Putamen (tissue), 1 donor: ENCODE measurements at places on chromosomes 6 and 20.

DNA sequence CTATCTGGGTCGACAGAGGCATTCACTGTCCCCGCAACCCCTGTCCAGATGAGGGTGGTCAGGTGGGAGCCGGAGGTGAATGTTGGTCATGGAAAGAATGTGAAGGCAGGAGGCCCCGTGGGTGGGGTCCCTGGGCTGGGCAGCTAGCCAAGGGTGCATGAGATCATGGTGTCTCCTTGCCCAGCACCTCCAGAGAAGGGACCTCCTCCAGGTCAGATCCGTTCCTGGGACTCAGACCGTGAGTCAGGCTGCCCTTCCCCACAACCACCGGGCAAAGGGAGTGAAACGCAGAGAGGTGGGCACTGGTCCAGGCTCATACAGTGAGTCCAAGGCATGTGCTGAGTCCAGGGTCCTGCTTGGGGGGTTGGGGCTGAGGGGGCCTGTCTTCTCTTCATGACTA lies 3.5 kb downstream of the FOXS1 start:
- no peak for DNase-seq

DNA sequence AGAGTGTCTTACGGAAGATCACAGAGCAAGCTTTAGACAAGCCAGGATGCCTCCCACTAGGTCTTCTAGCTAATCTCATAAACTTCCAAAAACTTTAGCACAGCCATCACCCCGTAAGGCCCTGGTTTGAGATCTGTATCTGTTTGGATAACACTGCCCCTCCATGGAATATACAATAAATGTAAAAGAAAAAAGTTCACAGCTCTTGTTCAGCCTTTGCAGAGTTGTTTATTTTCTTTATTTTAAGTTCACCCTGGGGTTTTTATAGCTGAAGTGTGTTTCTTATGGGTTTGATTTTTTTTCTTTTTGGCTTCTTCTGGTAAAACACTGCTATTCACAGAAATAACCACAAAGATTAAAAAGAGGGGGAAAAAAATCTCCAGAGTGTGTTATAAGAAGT lies 125.6 kb downstream of the EYA2 start:
- no peak for DNase-seq

- DNase-seq = no peak
Measured at GRCh38 chr20:16005021-16005914, 568.0 kb downstream of the KIF16B start.

DNA sequence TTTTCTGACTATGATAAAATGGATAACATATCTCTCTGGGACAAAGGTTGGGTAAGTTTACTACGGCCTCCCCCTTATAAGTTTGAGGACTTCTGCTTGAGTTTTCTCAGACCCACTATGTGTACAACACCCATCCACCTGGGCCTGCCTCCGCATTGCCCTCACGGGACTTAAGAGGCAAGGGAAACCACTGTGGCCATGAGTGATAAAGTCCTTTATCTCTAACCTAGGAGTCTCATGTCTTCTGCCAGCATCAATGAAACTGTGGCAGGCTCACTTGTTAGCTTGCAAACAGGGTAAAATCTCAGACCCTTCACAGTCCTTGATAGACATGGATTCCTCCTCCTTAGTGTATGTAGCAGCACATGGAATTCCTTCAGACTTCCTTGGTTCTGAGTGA lies 173.4 kb upstream of the MYLIP start:
- no peak for DNase-seq

DNA sequence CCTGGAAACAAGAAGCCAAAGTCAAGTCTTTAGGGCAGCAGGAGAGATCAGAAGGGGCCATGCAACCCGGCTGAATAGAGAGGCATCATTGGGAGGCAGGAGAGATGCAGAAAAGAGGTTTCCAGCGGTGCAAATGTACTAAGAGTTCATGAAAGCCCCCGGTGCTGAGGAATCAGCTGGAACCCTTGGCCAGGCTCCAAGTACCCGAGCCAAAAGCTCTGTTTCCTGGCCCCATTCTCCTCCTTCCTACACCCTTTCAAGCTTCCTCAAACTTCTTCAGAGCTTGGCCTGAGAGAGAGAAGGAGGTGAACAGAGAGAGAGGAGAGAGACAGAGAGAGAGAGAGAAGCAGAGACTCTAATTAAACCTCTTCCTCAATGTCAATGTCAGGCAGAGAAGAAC lies 433.5 kb downstream of the PRKN start:
- no peak for DNase-seq

GRCh38 chr6:13372688-13373487 lies 44.6 kb upstream of the TBC1D7 start:
- DNase-seq = no peak

DNA sequence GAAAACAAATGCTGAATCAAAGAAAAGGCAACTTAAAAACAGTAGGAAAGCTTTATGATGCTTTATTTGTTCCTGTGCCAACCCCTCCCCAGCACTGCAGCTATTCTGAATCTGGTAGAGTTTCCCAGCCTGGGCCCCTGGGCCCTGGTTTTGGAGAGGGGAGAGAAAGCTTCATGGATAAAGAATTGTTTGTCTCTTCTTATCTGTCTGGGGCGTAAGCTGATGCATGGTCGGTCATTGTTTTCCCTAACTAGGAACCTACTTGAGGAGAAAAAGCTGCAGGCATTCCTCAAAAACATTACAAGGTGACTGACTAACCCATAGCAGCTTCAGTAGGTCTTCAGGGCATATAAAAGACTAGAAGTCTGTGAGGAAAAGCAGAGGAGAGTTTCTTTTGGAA lies 758.1 kb upstream of the EPHA7 start:
- no peak for DNase-seq

GRCh38 chr20:62652894-62653305 lies 10.6 kb downstream of the SLCO4A1 start:
- DNase-seq = no peak

- peak; percentile 6 for DNase-seq
Measured at GRCh38 chr6:81326881-81327561, 425.5 kb downstream of the TENT5A start.

- DNase-seq = no peak
Measured at GRCh38 chr20:53570446-53571276, 23.0 kb downstream of the ZNF217 start.

GRCh38 chr20:33791959-33792597 lies 19.1 kb upstream of the CHMP4B start:
- no peak for DNase-seq

- no peak for DNase-seq
Measured at GRCh38 chr6:146420255-146420654, 123.4 kb upstream of the RAB32 start.

DNA sequence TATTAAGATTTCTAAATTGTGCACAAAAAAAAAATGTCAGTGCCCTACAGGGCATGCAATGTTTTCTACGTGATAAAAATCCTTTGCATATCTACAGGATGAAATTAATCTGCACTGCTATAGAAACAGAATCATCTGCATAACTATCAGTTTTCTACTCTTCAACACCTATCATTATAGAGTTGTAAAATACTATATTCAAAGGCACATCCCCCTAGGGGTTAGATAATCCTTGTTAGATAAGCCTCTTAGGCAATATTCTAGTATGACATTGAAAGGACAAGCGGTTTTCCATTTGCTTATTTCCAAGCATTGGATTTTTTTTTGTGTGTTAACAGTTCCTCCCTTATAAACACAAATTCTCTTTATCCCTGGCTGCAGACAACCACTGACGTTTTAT lies 98.7 kb upstream of the LAMA2 start:
- no peak for DNase-seq

DNA sequence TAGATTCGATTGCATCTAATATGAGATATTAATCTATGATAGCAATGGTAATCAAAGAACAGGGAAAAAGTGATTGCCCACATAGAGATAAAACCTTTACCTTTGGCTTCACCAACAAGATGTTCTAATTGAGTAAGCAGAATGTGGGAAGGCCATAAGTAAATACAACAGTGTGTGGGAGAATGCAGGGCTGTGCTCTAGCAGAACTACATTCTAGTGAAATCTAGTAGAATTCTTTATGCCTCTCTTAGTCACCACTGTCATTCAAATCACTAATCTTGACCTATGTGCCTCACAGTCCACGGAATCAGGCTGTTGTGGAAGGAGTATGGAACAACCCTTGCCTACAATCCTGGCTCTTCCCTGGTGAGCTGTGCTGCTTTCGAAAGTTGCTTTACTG lies 30.4 kb upstream of the MCM9 start:
- DNase-seq = no peak

DNA sequence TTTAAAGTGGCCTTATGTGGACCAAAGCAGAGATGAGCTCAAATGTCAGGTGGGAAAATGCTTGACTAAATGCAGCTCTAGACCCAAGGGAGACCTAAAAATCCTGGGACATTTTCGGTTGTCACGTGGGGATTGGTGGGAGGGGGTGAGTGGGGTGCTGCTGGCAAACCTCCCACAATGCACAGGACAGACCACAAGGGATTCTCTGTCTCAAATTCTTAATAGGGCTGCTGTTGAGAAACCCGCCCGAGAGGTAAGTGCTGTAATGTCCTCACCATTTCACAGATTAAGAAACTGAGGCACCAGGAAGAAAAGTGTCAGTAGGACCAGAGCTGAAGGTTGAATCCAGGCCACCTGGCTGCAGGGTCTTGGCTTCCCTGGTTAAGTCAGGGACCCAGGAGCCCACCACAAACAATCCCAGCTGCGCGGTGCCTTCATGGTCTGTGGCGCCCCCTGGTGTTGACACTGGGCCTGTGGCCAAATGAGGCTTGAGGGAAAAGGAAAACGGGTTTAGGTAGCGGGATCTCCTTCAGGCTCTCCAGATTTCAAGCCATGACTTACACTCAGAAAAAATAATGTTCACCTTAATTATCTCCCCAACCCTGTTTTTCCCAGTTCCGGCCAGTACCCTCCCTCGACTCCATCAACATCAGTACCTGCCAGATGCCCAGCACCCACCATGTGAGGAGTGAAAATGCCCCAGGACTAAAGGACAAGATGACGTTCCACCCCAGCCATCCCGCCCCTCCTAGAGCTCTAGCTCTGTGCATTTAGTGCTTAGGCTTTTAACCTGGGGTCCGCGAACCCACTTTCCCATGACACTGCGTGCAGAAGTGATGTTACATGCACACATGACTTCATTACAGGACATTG lies 7.2 kb downstream of the HLA-G start:
- no peak for DNase-seq

DNA sequence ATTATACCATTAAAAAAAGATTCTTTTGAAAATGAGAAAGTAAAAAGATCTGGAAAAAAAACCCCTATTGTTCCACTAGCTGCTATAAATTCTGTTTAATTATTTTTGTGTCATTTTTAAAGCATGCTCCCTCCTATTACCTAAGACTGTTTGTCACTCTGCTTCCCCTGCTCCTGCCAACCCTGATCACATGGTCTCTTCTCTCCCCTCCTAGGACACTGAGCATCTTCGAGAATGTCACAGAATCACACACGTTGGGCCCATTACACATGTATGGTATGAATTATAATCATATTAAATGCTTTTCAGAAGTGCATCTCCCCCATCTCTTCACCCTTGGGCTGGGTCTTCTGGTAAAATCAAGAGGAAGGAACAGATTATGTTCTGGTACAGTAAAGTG lies 6.2 kb downstream of the SNAP91 start:
- DNase-seq = no peak

GRCh38 chr6:71079677-71080076 lies 122.8 kb upstream of the B3GAT2 start:
- DNase-seq = no peak

DNA sequence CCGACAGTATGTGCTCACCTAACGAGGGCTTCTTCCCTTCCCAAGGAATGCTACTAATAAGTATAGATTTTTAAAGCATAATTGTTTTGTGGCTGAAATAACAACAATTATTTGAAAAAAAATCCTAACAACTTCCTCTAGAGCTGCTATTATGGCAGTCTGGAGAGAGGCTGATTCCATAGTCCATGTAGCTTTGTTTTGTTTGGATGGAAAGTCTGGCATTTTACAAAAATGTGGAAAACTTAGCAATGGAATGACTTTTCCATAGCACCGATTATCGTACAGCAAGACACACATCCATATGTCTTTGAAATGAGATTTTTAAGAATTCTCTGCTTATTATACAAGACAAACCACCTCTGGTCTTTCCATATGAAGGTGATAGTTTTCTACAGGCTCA lies 252.4 kb upstream of the TAB2 start:
- no peak for DNase-seq

GRCh38 chr6:47524136-47524845 lies 46.7 kb downstream of the CD2AP start:
- peak; percentile 7 for DNase-seq

DNA sequence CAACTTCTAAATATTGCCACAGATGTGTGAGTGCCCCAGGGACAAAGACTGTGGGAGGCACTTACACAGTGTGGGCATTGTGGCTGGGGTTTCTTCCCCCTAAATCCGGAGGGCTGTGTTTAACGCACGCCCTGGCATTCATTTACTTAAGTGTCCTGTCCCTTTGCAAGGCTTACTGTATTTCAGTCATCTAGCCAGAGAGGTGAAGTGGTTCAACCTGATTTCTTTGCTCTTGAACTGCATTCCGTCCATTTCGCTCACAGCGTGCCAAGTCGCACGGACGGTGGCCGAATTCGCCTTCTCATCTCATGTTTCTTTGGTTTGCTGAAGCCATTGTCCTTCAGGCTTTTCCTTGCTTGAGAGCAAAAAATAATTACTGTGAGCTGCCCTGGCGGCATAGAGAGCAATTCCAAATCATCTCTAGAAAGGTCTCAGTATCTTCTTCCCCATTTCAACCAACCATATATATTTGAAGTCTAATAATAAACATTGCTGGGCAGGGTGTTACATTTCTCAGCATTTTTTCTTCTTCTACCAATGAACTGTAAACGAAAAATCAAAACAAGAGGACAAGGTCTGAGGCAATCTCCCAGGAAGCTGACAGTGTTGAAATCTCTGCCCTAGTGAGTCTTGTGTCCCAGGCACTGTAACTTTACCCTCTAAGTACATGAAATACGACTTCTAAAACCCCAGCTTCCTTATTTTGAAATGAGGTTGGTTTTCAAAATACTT lies 16.9 kb downstream of the SYTL3 start:
- no peak for DNase-seq

DNA sequence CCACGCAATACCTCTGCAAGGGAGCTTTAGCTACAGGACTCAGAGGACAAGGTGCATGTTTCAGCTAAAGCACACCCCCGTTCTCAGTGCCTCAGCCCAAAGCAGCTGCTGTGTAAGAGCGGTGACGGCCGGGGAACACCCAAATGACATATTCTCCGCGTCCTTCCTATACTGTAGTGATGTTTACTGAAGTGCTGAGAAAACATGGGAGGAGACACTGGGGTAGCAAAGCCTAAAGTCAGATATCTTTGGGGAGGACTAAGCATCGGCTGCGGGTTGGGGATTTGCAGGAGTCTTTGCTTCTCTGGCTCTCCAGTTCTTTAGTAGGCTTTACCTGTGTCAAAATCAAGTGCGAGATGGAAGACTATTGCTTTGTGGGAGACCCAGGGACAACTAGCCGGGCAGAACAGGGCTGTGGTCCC lies 1.7 kb downstream of the SLC22A23 start:
- DNase-seq = peak; percentile 56

- DNase-seq = no peak
Measured at GRCh38 chr20:43906505-43907034, 8.1 kb upstream of the TOX2 start.
